ENCODE measurements at places on chromosomes 3 and 15.
A peak's percentile ranks its signal among the peaks of the same experiment; 100 is the strongest.

DNA sequence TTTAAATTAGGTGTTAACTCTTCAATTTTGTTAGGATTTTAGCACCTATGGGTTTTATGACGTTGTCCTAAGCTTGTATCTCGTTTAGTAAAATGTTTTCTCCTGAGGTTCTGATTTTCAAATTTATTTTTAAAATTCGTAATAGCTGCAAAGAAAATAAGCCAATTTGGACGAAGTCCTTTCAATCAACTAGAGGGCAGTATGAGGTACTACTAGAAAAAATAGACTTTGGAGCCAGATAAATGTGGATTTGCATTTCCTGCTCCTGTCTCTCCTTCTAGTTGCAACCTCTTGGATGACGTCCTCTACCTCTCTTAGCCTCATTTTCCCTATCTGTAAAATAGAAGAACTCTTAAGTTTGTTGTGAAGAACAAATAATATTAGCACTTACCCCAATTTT, 81.1 kb downstream of the SLTM start:
- DNase-seq: no peak

DNA sequence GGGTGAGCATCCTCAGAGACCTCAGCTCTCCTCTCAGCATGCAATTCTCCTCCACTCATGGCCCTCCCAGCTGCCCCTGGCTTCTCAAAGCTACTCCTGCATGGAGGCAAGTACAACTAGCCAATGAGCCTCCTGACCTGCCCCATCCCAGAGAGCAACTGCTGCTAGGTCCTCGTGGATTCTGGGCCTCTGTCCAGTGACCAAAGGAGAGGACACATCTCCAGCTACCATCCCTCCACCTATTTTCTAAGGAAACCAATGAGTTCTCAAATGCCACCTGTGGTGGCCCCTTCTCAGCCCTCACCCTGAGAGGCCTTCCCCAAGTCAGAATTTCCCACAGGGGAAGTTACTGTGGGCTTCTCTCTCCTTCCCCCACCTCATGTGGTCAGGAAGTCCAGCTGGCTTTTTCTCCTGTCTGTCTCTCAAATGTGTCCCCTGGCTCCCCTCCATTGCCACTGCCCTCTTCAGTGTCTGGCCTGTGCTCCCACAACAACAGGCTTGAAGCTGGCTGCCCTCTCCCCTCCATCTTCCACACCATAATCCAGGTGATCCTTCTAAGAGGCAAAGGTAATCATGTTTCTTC, 43.0 kb downstream of the LIPC start:
- no peak for DNase-seq

- DNase-seq: peak; percentile 23
Observed at GRCh38 chr15:76310475-76311099, 682 bp downstream of the ETFA start.

DNA sequence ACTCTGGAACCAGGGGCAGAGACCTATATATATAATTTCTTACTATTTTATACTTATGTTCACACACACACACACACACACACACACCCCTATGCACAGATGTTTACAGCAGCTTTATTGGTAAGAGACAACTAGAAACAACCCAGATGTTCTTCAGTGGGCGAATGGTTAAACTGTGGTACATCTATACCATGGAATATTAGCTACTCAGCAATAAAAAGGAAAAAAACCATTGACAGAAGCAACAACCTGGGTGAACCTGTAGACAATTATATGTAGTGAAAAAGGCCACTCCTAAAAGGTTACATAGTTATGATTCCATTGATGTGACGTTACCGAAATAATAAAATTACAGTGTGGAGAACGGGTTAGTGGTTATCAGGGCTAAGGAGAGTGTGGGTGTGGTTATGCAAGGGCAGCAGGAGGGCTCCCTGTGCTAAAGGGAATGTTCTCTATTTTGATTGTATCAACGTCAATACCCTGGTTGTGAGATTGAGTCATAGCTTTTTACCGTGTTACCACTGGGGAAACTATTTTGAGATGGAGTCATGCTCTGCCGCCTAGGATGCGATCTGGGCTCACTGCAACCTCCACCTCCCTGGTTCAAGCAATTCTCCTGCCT, 85.5 kb downstream of the FLNB start:
- DNase-seq: no peak
